Stimulated activated CD4-positive, alpha-beta T cell treated with anti-CD3 and anti-CD28 coated beads, Interleukin-4, amount 100 ng/mL, for 48 hours (primary cell): ENCODE measurements at places on chromosomes 5 and 9.

- no peak for DNase-seq
Measured at GRCh38 chr9:95018099-95018936, 291.8 kb downstream of the AOPEP start.

GRCh38 chr5:68428231-68428811, 212.8 kb downstream of the PIK3R1 start:
- no peak for DNase-seq

DNA sequence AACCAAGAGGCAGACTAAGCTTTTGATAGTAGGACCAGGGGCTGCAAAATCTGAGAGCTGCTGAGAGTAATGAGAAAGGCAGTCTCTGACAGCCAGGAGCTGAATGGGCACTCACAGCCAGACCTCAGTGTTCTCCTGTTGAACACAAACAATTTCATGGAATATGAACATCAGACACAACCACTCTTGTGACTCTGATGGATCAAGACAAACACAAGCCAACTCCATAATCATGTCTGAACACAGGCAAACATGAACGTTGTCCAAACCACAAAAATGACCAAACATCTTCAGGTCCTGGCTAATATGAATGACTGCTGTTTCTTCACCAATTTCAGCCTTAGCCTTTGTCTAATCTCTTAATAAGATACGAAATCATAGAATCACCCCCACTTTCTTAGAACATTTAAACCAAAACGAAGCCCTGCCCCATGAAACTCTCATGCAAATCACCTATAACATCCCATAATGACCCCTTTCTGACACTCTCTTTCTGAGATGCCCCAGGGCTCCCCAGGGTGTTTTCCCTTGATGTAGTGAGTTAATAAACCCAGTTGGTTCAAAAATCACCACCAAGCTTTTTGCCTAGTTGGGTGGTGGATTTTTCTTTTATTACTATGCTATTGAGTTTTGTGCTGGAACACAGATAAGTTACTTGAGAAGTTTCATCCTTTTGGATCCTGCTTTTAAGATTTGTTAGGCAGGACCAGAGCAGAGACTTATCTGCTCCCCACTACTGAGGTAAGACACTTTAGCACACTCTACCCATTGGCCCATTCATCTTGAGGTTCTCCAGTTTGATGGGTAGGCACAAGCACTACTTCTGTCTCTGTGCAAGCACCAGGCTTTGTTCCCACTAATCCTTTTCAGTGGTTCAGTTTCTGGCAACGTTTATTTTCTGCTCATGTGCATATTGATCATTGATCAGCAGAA, 5.9 kb upstream of the ERAP2 start:
- no peak for DNase-seq

DNA sequence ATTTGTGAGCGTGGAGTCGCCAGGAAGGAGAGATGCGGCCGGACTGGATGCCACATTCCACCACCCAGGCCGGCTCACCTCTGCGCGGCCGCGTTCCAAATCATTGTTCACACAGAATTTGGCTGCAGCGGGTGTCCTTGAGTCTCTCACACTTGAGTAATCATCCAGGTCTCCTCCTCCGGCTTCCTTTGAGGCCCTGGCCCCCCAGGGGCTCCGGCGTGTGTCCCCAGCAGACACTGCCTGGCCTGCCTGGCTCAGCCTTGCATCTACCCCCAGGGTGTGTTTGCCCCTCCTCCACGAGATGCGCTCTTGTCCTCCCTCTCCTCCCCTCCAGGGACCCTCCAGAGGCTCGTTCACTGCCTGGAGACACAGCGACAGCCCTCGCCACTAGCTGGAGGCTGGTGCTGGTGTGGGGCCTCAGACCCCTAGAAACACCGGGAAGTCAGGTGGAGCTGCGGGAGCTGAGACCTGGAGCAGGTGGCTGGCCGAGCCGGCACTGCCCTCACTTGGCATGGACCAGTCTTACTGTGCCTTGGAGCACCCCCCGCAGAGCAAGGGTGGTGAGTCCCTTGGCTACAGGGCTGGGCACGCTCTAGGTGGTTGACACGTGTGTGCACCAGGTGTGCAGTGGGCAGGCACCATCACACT, 7.0 kb upstream of the SLC9A3 start:
- DNase-seq: no peak
